Stimulated activated CD8-positive, alpha-beta memory T cell treated with anti-CD3 and anti-CD28 coated beads, Interleukin-12 subunit alpha, Interleukin-12 subunit beta, amount 100 ng/mL, for 1 hour (primary cell): ENCODE measurements at places on chromosomes 6 and 20.

- DNase-seq: no peak
Measured at GRCh38 chr6:106102967-106103727, 17.0 kb downstream of the PRDM1 start.

DNA sequence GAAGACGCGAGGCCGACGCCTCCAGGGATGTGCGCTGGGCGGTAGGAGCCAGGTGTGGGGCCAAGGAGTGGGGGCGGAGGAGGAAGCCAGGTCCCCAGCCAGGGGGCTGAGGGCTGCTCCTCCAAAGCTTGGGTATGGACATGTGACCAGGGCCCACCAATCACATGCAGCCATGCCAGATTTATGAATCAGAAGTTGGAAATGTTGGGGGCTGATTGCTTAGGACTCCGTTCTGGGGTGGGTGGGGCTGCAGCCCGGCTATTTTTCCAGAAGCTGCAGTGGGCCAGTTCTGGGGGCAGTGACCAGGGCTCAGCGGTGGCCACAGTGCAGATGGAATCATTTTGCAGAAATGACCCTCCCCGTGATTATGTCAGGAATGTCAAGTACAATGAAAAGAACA is 96.0 kb downstream of the CEBPB start:
- no peak for DNase-seq

DNA sequence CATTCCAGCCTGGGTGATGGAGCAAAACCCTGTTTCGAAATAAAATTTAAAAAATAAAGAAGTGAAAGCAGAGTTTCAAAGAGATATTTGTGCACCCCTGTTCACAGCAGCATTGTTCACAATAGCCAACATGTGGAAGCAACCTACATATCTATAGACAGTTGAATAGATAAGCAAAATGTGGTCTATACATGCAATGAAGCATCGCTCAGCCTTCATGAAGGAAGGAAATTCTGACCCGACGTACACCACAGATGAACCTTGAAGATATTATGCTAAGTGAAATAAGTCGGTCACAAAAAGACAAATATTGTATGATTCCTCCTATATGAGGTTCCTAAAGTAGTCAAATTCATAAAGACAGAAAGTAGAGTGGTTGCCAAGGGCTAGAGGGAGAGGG is 6.5 kb upstream of the NCOA6 start:
- DNase-seq: no peak

DNA sequence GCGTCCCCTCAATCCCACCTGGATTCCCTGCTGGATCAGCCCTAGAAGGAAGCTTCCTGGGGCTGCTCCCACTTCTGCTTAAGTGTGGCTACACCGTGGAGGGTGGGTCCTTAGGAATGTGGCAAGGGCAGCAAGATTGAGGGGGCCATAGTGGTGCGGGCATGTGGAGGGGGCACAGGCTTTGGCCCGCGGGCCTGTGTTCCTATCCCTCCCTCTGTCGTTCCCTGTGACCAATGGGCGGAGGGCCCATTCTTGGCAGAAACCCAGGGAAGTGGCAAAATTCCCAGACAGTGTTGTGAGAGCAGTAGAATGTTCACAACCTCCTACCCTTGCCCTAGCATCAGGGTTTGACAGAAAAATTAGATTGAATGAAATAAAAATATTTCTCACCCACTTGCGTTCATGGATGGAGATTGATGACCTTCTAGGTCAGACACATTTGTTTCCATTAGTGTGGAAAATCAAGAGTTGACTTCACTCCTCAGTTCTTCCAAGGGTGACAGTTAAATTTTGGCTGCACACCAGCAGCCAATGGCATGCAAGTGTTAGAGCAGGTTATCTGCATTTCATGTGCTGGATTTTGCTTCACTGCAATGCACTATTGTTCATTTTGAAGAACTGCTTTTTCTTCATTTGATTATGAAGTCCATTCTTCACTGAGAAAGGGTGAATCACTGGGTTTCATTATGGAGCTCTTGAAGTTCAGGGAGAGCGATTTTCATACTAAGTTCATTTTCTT is 49.3 kb upstream of the AHI1 start:
- no peak for DNase-seq

GRCh38 chr20:44053046-44053445 is 133.9 kb downstream of the JPH2 start:
- no peak for DNase-seq

- DNase-seq: no peak
Measured at GRCh38 chr20:47150403-47151152, 205.9 kb downstream of the ZMYND8 start.

- DNase-seq: no peak
Measured at GRCh38 chr6:145245119-145245518, 490.2 kb downstream of the EPM2A start.

DNA sequence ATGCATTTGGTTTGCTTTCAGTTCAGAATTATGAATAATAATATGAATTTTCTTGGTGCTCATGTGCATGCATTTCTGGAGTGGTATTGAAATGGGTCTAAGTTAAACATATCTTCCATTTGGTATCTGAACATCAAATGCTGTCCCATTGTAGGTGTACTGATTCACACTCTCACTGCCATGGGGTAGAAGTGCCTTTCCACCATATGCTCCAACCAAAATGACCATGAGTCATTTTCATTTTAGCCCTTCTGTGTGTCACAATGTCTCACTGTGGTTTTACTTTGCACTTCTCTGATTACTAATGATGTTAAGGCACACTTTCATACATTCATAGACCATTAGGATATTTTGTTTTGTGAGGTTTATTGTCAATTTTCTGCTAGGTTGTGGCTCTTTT is 211.9 kb downstream of the HAO1 start:
- no peak for DNase-seq

DNA sequence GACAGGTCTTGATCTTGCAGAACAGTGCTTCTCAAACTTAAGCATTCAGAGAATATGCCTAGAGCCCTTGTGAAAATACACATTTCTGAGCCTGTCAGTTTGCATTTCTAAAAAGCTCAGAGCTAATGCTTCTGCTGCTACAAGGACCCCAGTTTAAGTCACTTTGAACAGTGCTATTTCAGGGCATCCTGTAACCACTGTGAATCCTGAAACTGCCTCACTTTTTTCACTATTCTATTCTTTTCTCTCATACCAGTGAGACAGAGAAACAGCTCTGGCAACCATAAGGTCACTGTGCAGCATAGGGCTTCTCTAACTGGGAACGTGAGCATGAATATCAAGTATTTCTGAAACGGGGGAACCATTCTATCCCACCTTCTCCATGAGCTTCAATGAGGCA is 51.2 kb downstream of the LGSN start:
- DNase-seq: no peak

GRCh38 chr20:2708665-2709064 is 16.1 kb downstream of the EBF4 start:
- no peak for DNase-seq

DNA sequence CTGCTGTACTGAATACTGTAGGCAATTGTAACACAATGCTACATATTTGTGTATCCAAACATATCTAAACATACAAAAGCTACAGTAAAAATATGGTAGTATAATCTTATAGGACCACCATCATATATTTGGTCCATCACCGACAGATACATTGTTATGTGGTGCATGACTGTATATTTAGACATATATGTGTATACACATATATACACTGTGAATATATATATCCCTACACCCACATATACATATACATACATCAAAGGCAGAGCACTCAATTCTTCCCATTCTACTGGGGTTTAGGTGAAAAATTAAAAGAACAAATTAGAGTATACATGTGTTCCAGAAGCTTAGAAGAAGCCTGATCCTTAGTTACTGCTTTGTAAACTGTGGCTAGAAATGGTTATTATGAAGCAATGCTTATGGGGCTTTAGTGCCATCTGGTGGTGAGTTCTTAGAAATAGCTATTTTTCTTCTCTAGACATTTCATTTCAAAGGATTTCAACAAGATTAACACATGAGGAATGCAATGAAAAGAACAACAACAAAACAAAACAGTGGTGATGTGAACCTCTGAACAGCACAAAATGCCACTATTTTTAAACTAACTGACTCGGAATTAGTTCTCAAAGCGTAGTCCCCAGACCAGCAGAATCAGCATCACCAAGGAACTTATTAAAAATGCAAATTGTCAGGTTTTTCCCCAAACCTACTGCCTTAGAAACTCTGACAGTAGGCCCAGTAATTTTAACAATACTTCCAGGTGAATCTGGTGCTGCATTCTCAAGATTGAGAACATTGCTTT is 38.0 kb downstream of the PKHD1 start:
- DNase-seq: no peak

GRCh38 chr6:109292420-109292819 is 89.8 kb downstream of the CD164 start:
- DNase-seq: no peak

DNA sequence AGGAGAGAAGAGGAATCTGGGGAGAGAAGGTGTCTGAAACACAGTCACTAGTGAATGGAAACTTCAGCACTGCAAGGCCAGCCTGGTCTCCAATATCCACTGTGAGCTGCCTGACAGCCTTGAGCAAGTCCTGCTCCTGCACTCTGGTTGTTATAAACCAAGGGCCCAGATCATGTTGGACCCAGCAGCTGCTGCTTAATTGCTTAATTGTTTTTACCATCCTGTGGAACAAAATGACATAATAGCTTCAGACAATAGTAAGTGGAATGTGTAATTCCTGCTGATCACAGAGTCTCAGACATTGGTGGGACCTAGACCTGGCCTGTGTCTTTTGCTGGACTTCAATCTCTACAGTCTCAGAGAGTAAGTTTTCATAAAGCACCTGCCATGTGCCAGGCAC is 833.7 kb downstream of the TFAP2A start:
- DNase-seq: no peak

GRCh38 chr6:165728216-165728615 is 65.2 kb upstream of the PDE10A start:
- DNase-seq: no peak

- DNase-seq: no peak
Measured at GRCh38 chr6:169665289-169665688, 36.5 kb downstream of the WDR27 start.

- no peak for DNase-seq
Measured at GRCh38 chr6:113486199-113486598, 370.9 kb upstream of the MARCKS start.

DNA sequence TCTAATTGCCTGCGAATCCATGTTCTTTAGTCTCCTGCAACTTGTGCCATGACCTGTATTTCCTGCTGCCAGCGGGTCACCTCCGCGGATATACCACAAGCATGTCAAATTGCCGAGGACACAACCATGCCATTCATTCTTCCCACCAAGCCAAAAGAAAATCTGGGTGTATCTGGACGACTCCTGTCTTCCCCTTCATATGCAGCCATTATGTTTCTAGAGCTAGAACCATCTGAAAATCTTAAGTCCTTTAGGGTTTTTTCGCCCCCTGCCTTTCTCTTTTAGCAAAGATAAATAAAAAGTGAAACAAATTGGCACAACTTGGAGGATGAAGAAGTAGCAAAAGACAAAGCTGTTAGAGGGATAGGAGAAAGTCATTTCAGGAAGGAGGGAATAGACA is 242.6 kb downstream of the ARID1B start:
- no peak for DNase-seq

DNA sequence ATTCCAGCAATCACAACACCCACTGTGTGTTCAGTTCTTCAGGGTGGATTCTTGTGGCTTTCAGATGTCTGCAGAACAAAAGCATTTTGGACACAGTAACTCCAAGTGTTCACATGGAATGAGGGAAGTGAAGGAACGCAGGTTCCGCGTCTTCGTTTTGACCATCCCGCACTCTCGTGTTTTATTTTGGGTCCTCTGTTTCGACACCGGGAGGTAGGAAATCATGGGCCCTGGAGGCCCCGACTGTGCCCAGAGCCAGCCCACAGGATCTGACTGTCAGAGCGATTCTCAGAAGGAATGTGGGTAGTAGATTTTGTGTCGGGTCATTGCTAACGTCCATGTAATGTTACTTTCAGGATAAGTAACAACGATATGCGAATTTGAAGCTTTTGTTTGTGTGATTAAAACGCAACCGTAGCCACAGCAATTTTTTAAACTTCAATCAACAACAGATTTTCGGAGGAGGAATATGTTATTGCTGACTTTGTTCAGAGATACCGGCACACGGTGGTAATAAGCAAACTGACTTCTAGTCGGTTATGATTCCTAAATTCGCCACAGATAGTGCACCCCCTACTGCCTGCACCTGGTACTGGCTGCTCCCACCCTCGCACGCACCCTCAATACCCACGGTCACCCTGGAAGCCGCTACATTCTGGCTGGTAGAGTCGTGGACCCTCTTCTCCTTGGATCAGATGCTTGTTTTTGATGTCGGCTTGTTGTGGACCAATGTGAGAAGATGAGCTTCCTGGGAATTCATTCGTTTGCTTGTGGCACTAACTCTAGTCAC is 10.5 kb downstream of the NPEPL1 start:
- DNase-seq: no peak

GRCh38 chr6:74937936-74938335 is 267.9 kb downstream of the COL12A1 start:
- DNase-seq: no peak

DNA sequence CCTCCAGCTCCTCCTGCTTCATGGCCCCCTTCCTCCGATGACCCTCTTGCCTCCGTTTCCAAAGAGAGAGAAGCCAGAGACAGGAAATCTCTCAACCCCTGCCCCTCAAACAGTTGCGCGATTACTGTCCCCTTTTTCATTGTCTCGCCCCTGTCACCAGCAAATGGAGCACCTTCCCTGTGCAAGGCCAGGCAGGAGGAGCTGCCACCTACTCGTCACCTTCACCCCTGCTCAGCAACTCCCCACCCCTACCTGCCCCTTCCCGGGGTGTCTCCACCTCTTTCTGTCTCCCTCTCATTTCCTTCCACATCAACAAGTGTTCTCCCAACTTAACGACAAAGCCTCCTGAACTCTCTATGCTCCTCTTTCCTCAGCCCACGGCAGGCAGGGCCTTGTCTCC is 13.7 kb downstream of the PNLDC1 start:
- DNase-seq: no peak

- no peak for DNase-seq
Measured at GRCh38 chr20:13337090-13337784, 116.2 kb downstream of the ISM1 start.

DNA sequence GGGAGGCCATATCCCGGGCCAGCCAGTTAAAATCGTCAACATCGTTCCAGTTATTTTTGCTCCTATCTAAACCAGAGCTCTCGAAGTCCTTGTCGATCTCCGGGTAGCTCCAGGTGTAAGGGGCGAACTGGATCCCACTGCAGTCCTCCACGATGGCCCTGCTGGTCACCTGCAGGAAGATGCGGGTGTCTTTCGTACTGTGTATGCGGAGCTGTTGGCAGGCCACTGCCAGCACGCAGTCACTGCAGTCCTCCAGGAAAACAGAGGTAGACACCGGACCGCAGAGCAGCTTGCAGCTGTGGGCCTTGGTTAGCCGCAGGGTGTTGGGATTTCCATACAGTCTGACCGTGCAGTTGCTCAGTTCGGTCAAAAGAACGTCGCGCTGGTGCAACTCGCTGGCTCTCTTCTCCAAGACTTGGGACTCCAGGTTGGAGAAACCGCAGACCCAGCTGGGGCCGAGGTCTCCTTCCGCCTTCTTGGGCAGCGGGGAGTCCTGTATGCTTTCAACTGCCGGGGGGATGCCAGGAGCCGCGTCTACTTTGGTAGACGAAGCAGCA is 742 bp downstream of the TBCC start:
- DNase-seq: no peak

- no peak for DNase-seq
Measured at GRCh38 chr6:165574220-165575157, 88.6 kb downstream of the PDE10A start.

GRCh38 chr20:57596998-57597939 is 23.0 kb downstream of the ZBP1 start:
- peak; percentile 57 for DNase-seq
